Right lung (tissue), 10 donors: ENCODE measurements at places on chromosomes 13 and 19. TPM values are rescaled to one million over a fixed set of nuclear protein-coding genes. Genes with fewer than 3 reads are reported as not detected.

The KIRREL2 gene
- polyA plus RNA-seq, result 4.3 TPM

The ZNF98 gene
- 3.8 TPM for polyA plus RNA-seq

The CACNG8 gene
- 0.13 TPM for polyA plus RNA-seq

The CNFN gene
- polyA plus RNA-seq, result 0.63 TPM

The UFM1 gene
- polyA plus RNA-seq, result 85.4 TPM

The RNF126 gene
- polyA plus RNA-seq, result 24.7 TPM

The PCDH17 gene
- polyA plus RNA-seq, result 15.6 TPM

The ZNF846 gene
- 44.4 TPM for polyA plus RNA-seq

The ZNF491 gene
- 8.3 TPM for polyA plus RNA-seq

The CYP4F22 gene
- not detected for polyA plus RNA-seq

The ADGRE3 gene
- polyA plus RNA-seq, result not detected

The ZNF460 gene
- 3.2 TPM for polyA plus RNA-seq

The HCST gene
- polyA plus RNA-seq, result 6.0 TPM

The ZNF575 gene
- 2.2 TPM for polyA plus RNA-seq

GRCh38 chr19:18421371-18421959 lies 2.3 kb downstream of the SSBP4 start:
- DNase-seq, result no peak

DNA sequence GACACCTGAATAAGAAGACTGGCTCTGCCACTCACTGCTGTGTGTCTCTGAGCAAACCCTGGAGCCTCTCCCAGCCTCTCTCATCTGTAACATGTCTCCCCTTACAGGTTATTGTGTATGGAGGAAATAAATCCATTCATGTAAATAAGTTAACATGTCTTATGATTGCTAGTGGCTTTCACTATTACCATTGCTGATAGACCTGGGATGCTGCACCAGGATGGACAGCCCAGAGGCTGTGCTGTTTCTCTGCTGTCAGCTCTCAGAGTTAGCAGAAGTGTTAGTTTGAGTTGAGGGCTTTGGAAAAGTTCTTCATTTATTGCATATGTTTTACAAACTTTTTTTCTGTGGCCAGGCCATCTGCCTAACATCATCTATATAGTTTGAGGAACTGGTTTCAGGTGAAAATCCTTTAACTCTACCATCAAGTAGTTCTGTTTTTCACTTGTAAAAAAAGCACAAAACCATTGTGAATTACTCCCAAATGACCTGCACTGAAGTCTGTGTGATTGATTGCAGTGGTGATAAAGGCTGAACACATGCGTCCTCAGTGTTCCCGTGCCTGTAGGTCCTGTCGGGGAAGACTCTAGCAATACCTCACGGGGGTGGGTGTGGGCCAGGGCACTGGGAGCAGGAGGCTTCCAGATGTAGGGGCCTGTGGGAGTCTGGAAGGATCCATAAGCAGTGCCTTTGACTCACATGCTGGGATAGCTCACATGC lies 24.6 kb downstream of the MPHOSPH8 start:
- DNase-seq, result no peak

GRCh38 chr19:50949861-50950260 lies 3.0 kb downstream of the KLK5 start:
- DNase-seq, result no peak

DNA sequence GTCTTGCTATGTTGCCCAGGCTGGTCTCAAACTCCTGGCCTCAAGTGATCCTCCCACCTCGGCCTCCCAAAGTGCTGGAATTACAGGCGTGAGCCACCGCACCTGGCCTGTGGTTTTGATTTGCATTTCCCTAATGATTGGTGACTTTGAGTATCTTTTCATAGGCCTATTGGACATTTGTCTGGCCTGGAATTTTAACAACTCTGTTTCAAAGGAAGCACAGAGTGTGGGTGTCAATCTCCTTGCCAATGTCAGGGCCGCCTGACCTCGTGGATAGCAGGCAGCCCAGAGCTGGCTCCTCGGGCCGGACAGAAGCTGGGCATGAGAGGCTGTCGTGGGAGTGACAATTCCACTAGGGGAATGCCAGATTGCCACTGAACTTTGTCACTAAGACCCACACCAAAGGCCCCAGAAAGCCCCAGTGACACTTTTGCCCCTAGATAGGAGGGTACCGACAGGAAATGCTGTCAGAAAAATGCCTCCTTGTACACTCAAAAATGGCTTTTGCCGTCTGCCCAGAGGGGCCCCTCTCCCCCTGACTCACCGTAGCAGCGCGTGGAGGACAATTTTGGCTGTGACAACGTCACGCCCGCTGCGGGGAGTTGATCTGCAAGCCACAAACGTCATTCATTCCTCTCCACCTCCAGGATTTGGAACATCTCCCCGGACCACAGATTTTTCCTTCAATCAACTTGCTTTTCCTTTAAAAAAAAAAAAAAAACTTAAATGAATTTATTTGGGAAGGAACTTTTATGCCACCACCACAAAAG lies 11.7 kb upstream of the ADGRE5 start:
- no peak for DNase-seq

DNA sequence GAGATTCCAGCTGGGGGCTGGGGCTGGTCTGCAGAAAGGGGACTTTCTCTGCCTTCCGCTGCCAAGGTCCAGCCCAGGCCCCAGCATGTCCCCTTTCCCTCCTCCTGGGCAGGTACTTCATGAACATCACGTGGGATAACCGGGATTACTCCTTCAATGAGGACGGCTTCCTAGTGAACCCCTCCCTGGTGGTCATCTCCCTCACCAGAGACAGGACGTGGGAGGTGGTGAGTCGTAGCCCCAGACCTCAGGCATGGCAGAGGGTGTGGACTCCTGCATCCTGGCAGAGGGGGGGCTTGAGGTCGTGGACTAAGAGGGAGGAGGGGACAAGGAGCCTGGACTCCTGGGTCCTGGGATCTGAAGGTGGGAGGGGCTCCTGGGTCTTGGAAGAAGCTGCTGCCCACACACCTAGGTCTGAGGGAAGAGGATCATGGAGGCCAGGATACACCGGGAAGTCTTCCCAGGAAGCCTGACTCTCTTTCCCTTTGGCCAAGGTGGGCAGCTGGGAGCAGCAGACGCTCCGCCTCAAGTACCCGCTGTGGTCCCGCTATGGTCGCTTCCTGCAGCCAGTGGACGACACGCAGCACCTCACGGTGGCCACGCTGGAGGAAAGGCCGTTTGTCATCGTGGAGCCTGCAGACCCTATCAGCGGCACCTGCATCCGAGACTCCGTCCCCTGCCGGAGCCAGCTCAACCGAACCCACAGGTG lies 20.6 kb downstream of the GRIN2D start:
- no peak for DNase-seq

DNA sequence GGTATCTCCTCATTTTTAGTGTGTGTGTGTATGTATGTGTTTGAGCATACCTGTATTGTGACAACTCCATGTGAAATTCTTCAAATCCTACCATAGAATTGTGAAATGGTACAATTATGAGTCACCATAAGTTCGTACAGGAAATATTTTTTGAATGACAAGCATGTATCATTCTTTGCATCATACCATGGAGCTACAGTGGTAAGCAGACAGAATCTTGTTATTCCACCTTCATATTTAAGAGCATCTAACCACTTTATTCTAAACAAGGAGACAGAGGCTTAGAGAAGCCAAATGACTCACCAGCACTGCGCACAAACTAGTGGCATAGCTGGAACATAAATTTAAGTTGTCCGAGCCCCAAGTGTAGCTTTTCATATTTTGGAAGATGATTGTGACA lies 4.5 kb upstream of the EPSTI1 start:
- no peak for DNase-seq

- peak; percentile 100 for DNase-seq
Observed at GRCh38 chr19:45584332-45585157, at the start of gene OPA3. OPA3 (minus strand) TSS chr19:45584802; CDS start chr19:45584764, 38 bp downstream.

- DNase-seq, result peak; percentile 72
Observed at GRCh38 chr13:76965759-76966421, 17.6 kb downstream of the ACOD1 start.

- no peak for DNase-seq
Observed at GRCh38 chr19:40549007-40549708, 27.5 kb upstream of the SHKBP1 start.

DNA sequence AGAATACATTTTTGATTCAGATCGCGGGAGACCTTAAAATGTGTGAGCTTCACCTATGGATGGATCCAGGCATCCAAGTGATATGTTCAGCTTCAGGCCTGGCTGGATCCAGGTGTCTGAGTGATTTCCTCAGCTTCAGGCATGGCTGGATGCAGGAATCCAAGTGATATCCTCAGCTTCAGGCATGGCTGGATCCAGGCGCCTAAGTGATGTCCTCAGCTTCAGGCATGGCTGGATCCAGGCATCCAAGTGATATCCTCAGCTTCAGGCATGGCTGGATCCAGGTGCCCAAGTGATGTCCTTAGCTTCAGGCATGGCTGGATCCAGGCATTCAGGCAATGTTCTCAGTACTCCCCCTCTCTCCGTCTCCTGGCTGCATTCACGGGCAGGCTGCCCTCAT lies 60.7 kb downstream of the KCNC3 start:
- no peak for DNase-seq

DNA sequence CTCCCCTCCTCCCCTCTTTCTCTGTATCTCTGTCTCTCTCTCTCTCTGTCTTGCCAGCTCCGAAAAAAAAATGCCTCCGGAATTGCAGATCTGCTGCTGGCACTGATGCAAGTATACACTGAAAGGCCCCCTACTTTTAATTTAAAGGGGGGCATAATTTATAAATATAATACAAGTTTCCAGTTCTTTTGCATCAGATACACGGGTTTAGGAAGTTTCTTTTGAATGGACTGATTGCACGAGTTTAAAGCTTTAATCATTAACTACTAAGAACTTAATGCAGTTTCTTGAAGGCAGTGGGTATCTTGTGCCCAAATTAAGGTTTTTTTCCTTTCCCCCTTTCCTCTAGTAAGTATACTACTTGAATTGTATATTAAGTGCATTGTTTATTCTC lies 1.4 kb downstream of the FGF9 start:
- DNase-seq, result no peak

GRCh38 chr13:72430923-72431322 lies 296.5 kb downstream of the MZT1 start:
- no peak for DNase-seq

DNA sequence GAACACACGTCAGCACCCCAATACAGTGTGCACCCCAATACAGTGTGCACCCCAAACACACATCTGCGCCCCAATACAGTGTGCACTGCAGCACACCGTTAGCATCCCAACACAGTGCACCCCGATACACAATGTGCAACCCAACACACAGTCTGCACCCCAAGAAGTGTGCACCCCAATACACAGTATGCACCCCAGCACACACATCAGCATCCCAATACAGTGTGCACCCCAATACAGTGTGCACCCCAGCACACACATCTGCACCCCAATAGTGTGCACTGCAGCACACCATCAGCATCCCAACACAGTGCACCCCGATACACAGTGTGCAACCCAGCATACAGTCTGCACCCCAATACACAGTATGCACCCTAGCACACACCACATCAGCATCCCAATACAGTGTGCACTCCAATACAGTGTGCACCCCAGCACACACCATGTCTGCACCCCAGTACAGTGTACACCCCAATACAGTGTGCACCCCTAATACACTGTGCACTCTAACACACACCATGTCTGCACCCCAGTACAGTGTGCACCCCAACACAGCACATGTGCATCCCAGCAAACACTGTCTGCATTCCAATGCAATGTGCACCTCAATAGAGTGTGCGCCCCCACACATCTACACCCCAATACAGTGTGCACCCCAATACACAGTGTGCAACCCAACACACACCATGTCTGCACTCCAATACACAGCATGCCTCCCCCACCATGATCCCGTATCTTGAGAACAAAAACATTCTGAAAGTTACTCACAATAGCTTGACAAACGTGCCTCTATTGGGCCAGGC lies 855 bp upstream of the CARS2 start:
- no peak for DNase-seq

- no peak for DNase-seq
Observed at GRCh38 chr19:343451-343931, 1.1 kb downstream of the MIER2 start.

GRCh38 chr19:13604902-13605586 lies 98.8 kb upstream of the CACNA1A start:
- no peak for DNase-seq

- no peak for DNase-seq
Observed at GRCh38 chr19:47495478-47496372, 11.7 kb upstream of the KPTN start.

DNA sequence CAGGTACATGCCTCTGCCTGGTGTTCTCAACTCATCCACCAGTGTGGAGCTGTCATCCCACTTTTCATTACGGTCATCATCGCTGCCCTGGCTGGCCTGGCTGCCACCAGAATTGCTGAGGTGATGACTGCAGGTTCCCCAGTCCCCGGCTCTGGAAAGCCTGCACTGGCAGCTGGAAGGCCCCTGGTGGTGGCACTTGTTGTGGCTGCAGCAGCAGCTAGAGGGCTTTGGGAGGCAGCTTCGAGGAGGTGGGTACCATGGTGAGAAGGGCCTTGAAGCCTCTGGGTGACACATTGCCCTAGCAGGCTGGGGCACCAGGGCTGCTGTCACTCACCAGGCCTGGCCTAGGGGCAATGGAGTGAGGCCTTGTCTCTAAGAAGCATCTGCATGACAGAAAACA lies 25.3 kb upstream of the ZNF14 start:
- DNase-seq, result no peak

DNA sequence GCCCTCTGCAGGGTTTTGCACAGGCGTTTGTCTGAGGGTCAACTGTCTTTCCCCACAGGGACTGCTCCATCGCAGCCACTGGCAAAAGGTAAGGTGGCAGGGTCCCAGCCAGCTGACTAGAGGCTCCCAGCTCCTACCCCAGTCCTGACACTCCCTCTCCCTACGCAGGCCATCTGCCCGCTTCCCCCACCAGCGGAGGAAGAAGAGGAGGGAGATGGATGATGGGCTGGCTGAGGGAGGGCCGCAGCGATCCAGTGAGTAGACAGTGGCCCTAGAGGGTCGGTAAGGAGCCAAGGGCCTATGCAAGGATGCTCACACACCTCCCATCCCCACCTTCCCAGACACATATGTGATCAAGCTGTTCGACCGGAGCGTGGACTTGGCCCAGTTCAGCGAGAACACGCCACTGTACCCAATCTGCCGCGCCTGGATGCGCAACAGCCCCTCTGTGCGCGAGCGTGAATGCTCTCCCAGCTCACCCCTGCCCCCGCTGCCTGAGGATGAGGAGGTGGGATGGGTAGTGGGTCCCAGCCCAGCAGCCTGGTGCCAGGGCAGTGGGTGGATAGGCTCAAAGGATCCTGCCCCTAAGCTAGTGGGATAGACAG lies 4.0 kb downstream of the HSPB6 start:
- no peak for DNase-seq

- DNase-seq, result no peak
Observed at GRCh38 chr19:51931921-51932320, 4.6 kb downstream of the ZNF613 start.

- DNase-seq, result no peak
Observed at GRCh38 chr13:62337109-62337880, 921.6 kb upstream of the PCDH20 start.

GRCh38 chr13:56015919-56016318 lies 1124.8 kb upstream of the PRR20A start:
- DNase-seq, result no peak

GRCh38 chr19:16586991-16587832 lies 15.0 kb upstream of the SLC35E1 start:
- DNase-seq, result no peak
